Smooth muscle cell of the brain vasculature (primary cell): ENCODE measurements at places on chromosomes 3 and 15.
A peak's percentile ranks its signal among the peaks of the same experiment; 100 is the strongest.

GRCh38 chr15:70504299-70504951 lies 258.9 kb downstream of the UACA start:
- no peak for DNase-seq

DNA sequence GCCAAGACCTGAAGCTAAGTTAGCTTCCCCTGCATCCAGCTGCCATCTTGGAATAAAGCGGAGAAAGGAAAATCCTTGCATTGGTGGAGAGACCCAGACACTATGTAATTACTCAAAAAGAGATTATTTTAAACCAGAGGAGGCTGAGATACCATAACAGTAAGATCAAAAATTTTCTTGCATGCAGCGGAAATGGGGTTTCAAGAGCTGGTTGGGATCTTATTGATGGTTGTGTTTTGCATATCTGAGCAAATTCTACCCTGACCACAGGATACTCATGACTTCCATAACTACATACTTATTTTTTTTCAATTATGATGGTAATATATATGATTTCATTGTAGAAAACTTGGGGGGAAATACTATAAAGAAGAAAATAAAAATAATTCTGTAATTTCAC lies 17.5 kb downstream of the TMEM158 start:
- DNase-seq = no peak

- no peak for DNase-seq
These were observed 37.6 kb upstream of the ATP11B start for GRCh38 chr3:182755712-182756111.

DNA sequence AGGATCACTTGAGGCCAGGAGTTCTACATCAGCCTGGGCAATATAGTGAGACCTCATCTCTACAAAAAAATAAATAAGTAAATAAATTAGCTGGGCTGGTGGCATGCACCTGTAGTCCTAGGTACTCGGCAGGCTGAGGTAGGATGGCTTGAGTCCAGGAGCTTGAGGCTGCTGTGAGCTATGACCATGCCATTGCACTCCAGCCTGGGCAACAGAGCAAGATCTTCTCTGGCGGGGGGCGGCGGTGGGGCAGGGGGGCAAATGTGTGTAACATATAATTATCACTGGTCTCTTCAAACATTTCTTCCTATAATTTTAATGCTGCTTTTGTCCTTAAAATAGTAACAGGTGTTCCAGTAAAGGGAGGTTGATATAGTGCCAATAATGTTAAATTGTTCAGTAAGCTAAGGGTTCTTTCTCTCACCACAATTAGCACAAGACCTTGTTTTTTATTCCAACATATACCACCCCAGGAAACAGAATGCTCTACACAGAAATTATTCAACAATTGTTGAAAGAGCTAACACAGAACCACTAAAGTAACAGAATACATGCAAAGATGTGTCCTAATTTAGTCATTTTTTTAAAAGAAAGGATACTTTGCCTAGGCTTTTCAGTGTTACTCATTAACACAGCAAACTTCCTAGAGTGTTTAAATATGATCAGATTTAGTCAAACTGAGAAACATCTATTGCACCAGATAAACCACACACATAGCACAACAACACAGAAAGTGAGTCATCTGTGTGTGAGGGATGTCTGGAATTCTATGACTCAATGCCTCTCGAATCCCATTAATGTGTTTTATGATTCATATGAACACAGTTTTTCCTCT lies 29.1 kb downstream of the ANKRD28 start:
- peak; percentile 57 for DNase-seq

GRCh38 chr3:195715134-195715533 lies 5.6 kb upstream of the MUC20 start:
- DNase-seq = no peak

- no peak for DNase-seq
These were observed 24.5 kb upstream of the BCL6 start for GRCh38 chr3:187769771-187770170.

DNA sequence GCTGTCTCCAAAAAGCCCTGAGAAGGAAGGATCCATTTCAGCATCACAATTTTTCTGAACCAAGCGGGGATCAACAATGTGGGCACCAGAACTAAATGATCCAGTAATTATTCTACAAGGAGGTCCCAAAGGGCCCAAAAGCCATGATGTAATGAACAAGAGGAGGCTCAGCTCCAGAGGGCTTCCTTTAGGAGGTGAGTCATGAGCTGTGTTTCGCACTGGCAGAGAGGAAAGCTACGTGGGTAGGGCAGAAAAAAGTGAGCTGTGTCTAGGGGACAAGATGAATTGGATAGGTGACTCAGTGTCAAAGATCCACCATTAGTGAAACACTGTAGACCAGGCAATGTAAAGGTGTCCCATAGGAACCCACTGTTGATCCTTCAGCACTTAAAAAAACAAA lies 113.4 kb downstream of the RORA start:
- no peak for DNase-seq

DNA sequence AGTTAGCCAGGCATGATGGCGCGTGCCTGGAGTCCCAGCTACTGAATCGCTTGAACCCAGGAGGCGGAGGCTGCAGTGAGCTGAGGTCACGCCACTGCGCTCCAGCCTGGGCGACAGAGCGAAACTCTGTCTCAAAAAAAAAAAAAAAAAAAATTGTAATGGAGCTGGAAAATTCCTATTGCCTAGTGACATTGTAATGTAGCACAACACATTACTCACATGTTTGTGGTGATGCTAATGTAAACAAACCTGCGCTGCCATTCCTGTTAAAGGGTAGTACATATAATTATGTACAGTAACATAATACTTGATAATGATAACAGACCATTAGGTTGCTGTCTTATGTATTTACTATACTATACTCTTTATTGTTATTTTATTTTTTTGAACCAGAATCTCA lies 39.1 kb downstream of the KNL1 start:
- no peak for DNase-seq

DNA sequence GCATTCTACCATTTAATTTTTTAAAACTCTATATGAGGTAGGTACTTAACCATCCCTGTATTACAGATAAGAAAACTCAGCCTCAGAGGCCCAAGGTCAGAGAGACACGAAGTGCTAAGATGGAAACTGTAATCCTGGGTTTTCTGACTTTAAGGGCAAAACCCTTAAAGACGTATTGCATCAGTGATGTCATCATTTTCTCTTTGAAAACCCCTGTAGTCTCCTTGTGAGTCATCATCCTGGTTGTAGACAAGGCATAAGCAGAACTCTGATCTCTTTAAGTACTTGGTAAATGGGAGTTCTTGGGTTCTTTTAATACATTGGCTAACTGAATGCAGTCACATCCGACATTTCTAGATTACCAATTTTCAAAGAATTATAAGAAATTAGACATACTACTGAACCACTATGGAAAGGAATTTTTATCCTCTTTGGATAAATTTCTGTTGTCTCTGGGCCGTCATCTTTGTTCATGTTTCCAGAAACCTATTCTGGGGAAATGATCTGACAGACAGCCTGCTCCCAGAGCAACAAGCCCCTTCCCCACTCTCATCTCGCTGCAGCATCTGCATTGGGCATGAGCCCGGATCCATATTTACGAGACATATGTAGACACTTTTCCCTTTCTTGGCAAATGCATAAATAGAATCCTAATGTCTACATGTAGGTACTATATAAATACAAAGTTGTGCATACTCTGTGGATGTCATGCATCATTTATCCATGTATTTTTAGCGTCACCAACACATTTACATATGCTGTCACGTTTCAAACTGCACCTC lies 48.7 kb upstream of the MDFIC2 start:
- no peak for DNase-seq

- DNase-seq = peak; percentile 53
These were observed 155.6 kb upstream of the TSC22D2 start for GRCh38 chr3:150252462-150252861.

DNA sequence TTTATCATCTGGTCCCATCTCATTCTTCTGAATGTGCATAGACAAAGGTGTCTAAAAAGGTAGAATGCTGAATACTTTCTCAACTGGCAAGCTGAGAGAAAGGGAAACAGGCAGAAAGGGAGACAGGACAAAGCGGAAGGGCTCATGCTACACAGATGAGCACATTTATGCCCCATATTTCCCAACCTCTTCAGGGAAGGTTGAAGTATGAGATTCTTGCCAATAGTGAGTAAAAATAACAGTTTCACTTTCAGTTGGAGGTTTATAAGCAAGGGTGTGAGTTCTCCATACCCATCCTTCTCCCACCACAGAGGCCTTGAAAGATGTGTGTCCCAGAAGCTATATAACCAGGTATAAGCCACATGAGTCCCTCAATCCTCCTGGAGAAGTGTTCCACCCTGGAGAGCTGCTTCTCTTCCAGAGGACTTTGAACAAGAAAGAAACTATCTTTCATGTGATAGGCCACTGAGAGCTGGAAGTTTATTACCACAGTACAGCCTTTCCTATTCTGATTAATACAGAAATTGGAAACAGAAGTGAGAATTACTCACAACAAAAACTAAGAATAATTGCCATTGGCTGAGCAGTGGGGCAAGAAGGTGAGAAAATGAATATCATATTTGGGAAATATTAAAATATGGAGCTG lies 709.4 kb upstream of the NR2F2 start:
- no peak for DNase-seq

DNA sequence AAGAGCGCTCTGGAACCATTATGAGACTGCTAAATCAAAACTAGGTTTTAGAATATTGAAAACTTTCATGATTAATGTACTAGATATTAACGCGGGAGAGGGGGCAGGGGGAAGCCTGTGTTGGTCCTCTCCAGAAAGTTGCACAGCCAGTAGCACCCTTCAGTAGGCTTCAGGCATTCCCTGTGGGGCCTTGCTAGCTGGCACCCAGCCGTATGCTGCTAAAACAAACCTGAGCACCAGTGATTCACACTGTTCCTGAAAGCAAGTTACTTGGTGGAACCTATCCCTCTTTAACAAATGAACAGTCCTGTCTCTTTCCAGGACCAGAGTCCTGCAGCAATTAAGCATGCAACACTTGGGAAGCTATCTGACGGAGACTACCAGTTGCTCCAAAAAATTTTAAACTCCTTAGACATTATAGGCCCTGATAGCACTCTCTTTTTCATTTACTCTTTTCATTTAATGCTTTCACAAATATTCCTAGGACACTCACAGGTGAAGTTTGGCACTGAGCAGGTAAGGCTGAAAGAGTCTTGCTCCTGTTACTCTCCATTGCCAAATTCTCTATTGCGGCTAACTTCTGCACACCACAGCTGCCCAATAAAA lies 1.2 kb upstream of the ATRIP start:
- no peak for DNase-seq

DNA sequence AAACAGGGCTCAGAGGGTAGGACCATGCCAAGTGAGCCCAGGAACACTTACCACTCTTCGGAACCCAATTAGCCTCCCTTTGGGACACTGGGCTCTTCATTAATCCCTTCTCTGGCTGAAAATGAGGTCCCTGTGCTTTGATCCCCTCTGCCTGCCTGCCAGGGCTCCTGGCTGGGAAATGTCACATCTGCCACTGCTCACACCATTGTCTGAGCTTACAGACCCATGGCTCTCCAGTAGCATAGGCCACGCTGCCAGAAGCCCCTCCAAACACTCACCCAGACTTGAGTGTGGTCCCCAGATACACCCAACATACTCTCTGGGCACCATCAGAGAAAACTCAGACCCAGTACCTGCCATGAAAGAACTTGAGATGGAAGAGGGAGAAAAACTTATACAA lies 287.3 kb downstream of the XXYLT1 start:
- no peak for DNase-seq

DNA sequence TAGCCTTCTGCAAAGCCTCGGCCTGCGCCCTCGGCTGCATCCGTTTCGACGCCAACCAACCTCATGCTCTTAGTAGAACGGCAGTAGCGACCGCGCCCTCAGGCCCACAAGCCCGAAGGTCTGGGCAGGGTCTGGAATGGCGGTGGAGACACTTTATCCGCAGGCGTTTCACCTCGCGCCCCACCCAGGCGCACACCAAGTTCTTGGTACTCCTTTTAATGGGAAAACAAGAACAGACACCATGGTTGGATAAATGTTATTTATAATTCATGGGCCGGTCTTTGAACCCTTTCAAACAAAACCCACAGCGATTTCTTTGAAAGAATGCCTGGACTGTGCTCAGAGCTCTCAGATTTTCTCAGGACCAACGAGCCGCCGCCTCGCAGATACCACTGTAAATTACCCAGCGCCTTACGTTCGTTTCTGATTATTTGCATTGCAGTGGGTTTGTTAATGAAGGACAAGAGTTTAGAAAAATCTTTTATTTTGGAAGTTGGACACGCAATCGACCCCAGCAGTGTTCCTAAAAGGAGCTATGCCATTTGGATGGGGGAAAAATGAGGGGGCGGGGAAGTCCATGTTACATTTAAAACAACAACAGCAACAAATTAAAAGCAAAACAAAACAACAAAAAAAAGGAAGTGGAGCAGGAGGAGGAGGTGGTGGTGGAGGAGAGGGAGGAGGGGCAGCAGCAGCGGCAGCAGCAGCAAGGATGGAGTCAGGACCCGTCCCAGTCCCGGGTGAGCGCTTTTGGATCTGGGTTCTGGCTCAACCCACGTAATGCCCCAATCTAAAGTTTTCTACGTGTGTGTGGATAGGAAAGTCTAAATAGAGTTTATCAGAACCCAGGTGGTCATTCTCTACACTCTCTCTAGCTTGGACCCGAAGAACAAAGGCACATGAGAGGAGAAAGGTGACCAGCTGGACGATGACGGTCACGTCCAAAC lies 993 bp upstream of the ISL2 start:
- DNase-seq = no peak

GRCh38 chr3:39362192-39362591 lies 21.0 kb upstream of the SLC25A38 start:
- DNase-seq = no peak

- no peak for DNase-seq
These were observed 274.0 kb downstream of the BBX start for GRCh38 chr3:107796791-107797190.

- no peak for DNase-seq
These were observed 87.7 kb downstream of the NEO1 start for GRCh38 chr15:73139744-73140553.

DNA sequence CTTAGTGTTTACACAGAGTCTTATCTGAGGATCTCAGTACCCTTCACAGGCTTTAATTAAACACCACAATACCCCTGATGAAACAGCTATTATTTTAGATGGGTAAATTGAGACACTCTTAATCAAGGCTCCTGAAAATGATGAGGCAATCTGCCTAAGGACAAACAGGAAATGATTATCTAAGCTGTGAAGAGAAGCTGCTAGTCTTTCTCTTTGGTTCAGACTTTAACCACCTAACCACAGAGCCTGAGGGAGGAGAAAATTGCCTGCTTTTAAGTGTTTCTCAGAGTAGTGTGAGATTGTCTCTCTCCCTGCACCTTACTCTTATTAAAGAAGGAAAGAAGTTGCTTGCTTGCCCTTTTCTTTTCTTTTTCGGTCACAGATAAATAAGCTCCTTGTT lies 364.3 kb upstream of the ADAMTS9 start:
- DNase-seq = no peak

- no peak for DNase-seq
These were observed 175.8 kb upstream of the ATP11B start for GRCh38 chr3:182617500-182617899.

DNA sequence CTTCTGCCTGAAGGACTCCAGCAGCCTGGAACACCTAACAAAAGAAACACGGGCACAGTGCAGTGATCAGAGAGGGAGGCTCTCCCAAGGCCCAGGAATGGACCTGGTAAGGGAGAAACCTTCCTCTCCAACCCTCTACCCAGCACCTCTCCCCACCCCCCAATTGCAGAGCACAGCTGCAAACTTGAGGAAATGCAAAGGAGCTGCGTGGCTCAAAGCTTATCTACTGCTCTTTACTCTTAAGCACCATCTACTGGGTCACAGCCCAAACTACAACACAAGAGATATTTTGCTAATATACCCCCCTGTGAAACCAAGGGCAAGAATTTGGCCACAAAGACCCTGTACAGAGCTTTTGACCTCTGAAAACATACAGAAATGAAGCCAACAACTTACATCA lies 328.3 kb downstream of the OXSM start:
- no peak for DNase-seq
